ENCODE measurements at places on chromosomes 16 and 17. TPM values are rescaled to one million over a fixed set of nuclear protein-coding genes. Genes with fewer than 3 reads are reported as not detected.

GRCh38 chr16:276426-277077, 808 bp upstream of the RGS11 start:
- DNase-seq: no peak

- DNase-seq: no peak
These were observed 28.1 kb upstream of the MED9 start for GRCh38 chr17:17448723-17449122.

DNA sequence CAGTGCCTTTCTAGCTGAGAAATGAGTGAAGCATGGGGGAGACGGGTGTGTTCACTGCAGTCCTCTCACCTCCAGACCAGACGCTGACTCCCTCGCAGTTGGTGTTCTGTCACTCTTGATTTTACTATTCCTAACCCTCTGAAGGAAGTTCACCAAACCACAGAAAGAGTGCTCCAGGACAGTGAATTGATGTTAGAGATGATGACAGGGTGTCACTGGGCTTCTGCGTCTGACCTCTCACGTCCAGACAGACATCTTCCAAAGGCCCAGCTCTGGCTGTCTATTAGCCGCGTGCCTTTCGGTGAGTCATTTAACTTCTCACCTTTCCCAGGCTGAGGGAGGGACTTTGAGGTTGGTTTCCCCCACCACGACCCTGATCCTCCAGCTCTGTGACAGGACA, 8.2 kb downstream of the CRAMP1 start:
- DNase-seq: no peak

DNA sequence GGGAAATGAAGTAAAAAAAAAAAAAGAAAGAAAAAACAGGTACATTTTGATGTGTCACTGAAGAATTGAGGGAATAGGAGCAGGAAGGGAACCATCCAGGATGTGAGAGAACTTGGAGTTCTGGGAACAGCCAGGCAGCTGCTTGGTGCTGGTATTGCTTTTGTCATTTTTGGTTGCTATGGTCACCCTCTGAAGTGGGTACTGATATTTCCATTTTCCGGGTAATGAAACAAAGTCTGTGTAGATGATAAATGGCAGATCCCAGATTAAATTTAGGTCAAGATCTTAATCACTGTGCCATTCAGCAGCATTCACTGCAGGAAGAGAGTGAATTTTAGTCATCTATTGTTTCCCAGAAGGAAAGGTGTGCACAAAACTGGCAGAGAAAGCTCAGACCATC, 93.6 kb downstream of the ABCA8 start:
- no peak for DNase-seq

DNA sequence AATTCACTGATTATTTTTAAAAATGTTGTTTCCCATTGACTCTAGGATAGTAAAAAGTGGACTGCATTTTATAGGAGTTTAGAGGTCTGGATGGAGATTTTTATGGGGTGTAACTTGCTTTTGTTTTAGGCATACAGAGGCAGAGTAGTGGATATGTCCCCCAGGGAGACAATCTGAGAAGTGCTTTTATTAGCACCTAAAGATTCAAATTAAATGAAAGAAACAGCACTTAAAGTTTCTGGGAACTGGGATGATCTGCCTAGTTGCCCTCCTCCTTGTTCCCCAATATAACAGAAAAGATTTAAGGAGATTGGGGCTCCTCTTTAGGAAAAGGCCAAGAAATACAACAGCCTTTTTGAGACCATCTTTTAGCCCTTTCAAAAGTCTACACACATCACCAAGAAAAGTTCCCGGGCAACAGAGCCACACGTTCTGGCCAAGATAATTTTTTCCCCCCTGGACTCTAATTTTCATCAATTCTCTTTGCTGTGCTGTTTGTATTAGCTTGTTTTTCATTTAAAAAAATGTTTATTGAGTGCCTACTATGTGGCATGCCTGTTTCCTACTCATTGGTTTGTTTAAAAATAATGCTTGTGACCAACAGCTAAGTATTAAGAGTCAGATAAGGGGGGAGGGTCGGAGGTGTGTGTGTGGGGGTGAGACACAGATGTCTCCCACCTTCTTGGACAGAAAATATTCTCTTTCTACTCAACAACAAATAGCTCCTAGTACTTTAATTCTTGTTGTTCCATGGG, 2.5 kb upstream of the IGF2BP1 start:
- no peak for DNase-seq

DNA sequence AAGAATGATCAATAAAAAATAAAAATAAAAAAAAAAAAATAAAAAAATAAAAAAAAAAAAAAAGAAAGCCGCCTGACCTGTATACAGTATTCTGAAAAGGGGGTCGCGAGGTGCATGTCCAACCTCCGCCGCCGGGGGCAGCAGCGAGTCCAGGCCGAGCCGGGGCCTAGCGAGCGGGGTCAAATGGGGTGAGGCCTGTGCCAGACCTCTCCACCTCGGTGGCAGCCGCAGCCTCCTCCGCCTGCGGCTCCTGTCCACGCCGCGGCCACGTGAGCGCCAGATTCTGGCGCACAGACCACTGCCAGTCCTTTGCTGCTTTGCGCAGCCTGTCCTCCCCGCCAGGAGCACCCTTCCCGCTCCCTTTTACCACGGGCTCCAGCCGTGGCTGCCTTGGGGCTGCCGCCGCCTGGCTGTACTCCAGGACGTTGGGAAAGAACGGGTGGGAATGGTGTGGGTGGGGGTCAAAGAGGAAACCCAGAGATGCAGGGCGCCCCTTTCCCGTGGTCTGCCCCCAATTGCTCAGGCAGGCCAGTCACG, 2.4 kb upstream of the BCKDK start:
- DNase-seq: peak; percentile 68

DNA sequence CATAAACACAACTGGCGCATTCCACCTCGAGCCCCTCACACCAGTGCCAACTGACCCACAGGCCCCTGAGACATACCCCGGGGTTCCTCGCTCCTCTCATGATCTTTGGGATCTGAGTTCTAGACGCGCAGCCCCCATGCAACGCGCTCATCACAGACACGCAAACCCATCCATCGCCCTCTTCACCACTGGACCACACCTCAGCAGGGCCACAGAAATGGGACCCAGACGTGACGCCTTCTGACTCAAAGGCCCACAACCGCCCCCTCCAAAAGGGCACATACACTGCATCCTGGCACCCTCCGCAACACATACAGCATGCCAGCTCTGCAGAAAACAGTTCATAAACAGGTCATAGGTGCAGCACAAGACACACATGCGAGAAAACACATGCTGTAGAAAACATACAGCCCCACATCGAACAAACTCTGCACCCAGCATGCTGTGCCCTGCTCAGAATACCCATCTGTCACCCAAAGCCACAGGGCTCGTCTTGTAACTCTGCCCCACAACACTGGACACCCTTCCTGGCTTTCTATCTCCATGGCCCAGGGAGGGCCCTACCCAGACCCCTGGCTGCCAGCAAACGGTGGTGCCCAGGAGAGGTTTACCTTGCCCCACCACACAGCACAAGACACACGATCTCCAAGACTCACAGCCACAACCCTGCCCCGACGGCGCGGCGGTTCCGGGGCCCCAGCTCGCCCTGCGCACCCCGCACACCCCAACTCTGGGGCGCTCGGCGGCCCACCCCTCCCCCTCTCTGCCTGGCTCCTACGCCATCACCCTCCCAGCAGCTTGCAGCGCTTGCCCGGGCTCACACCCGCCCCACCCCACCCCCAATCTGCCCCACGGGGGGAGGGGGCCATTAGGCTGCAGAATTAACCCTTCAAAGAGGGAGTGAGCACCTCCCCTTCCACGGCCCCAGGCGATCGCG, 887 bp downstream of the ZBTB4 start:
- DNase-seq: peak; percentile 83

- DNase-seq: no peak
These were observed 53.2 kb downstream of the BMERB1 start for GRCh38 chr16:15487336-15488284.

GRCh38 chr16:88956546-88957432, 20.2 kb downstream of the CBFA2T3 start:
- no peak for DNase-seq

GRCh38 chr16:20049831-20050230, 23.9 kb downstream of the GPR139 start:
- no peak for DNase-seq

- DNase-seq: no peak
These were observed 1686.8 kb downstream of the TP53TG3F start for GRCh38 chr16:35146031-35146710.

DNA sequence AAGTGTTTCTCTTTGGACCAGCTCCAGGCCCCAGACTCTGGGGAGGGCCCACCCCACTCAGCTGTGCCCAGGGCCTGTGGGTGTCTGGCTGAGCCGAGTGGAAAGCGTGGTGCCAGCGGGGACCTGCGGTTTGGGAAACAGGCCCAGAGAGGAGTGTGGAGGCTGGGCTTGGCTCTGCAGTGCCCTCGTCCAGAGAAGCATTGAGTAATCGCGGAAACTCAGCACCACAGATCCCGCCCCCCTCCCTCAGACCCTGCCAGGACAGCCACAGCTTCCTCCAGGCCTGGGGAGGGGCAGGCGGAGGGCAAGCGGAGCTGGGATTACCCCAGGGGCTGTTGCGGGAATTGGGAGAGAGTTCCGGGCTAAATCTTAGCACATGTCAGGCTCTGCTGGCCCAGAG, 14.6 kb upstream of the PITPNA start:
- no peak for DNase-seq

- DNase-seq: no peak
These were observed 241.7 kb downstream of the SEC14L1 start for GRCh38 chr17:77382356-77382911.

DNA sequence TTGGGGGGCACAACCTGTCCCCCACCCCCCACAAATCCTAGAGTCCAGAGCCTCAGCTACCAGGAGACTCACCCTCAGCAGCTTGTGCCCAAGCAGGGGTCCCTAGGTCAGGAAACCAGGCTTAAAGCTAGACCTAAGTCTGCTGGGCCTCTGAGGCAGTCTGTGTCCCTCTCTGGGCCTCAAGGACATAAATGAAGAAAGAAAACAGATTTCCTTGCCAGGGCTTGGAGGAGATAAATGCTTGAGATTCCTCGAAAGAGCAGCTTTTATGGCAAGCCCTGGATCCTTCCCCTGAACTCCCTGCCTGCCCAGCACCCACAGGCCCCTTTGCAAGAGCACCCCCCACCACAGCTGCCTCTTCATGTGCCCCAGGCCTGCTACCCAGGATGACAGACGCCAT, 3.3 kb downstream of the SRCIN1 start:
- no peak for DNase-seq

- no peak for DNase-seq
These were observed 22.2 kb upstream of the CLEC18A start for GRCh38 chr16:69928856-69929400.

DNA sequence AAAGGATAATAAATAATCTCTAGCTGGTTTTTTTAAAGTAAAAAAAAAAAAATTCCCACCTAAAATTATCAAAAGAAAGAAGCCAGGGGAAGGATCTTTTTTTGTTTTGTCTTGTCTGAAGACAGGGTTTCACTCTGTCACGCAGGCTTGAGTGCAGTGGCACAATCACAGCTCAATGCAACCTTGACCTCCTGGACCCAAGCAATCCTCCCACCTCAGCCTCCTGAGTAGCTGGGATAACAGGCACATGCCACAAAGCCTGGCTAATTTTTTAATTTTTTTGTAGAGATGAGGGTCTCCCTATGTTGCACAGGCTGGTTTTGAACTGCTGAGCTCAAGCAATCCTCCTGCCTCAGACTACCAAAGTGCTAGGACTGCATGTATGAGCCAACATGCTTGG, 78.4 kb upstream of the STAC2 start:
- no peak for DNase-seq

- no peak for DNase-seq
These were observed 4.8 kb downstream of the CDK5R1 start for GRCh38 chr17:32491371-32492263.

GRCh38 chr17:12180644-12181261, 160.1 kb downstream of the MAP2K4 start:
- no peak for DNase-seq

DNA sequence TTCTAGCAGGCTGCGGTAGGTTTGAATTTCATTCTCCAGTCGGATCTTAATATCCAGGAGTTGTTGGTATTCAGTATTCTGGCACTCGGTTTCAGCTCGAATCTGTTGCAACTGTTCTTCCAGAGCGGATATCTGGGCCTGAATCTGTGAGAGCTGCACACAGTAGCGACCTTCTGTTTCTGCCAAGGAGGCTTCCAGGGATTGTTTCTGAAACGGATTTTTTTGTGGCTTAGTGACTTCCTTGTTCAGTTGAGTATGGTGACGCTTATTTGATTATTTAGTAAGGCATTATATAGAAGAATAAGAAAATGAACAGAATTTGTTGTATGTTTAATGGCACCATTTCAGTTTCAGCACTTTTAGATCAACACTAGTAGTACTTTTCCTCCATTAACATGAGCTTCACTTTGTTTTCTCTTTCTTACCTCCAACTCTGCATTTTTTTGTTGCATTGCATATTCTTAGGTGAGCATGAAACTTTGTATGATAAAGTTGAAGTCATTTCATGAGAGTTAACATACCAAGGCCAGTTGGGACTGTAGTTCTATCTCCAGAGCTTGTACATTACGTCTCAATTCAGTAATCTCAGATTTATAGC, 2.8 kb downstream of the KRT10 start:
- no peak for DNase-seq

Gene PRSS33
- not detected for total RNA-seq

Gene EPN3
- not detected for total RNA-seq

Gene PRAC2
- total RNA-seq: not detected

Gene LRRC3C
- not detected for total RNA-seq

Gene PRSS22
- total RNA-seq: 1.2 TPM

Gene LLGL2
- total RNA-seq: 64.8 TPM

All from T-cell (primary cell).